ENCODE measurements at places on chromosomes 3 and 15. TPM values are rescaled to one million over a fixed set of nuclear protein-coding genes. Genes with fewer than 3 reads are reported as not detected.

Gene STRA6
- total RNA-seq: not detected

Gene TRH
- not detected for total RNA-seq

Gene ANP32A
- total RNA-seq: 134 TPM

Gene COL6A5
- not detected for total RNA-seq

Gene FMN1
- total RNA-seq: 0.67 TPM

Gene VGLL3
- total RNA-seq: not detected

Gene TMIE
- 3.1 TPM for total RNA-seq

Gene EPHB1
- total RNA-seq: 0.69 TPM

Gene MORC1
- total RNA-seq: not detected

Gene SEC61A1
- 203 TPM for total RNA-seq

Gene NISCH
- 189 TPM for total RNA-seq

Gene SIN3A
- 134 TPM for total RNA-seq

Gene SI
- not detected for total RNA-seq

Gene GORASP1
- 57.1 TPM for total RNA-seq

Gene C3orf22
- not detected for total RNA-seq

Gene DBR1
- total RNA-seq: 36.2 TPM

Gene LRRN1
- 0.23 TPM for total RNA-seq

Gene TNFSF10
- 63.4 TPM for total RNA-seq

Gene TMCO5A
- not detected for total RNA-seq

Gene ITGA11
- not detected for total RNA-seq

Gene ARPC4
- total RNA-seq: 164 TPM

Gene LMOD3
- not detected for total RNA-seq

Gene CCDC54
- total RNA-seq: not detected

Gene SMCO1
- not detected for total RNA-seq

Gene ERICH6
- not detected for total RNA-seq

Gene NGRN
- total RNA-seq: 53.7 TPM

Gene FSIP1
- total RNA-seq: 1.1 TPM

Gene DNAH12
- total RNA-seq: 0.11 TPM

Gene FAM219B
- total RNA-seq: 117 TPM

Gene KBTBD8
- total RNA-seq: 8.3 TPM

Gene MUSTN1
- total RNA-seq: 1.6 TPM

Gene GOLGA8O
- 2.3 TPM for total RNA-seq

Gene MUC20
- 12.5 TPM for total RNA-seq

Gene INO80
- total RNA-seq: 29.7 TPM

Gene C3orf80
- not detected for total RNA-seq

Gene PTH1R
- not detected for total RNA-seq

Gene MED12L
- 0.78 TPM for total RNA-seq

Gene GOLGA8M
- total RNA-seq: 2.9 TPM

Gene MME
- total RNA-seq: 0.26 TPM

Gene ILDR1
- not detected for total RNA-seq

Gene ANXA2
- 148 TPM for total RNA-seq

Gene TEX55
- not detected for total RNA-seq

Gene ANKUB1
- total RNA-seq: not detected

Gene ZNF662
- total RNA-seq: 2.1 TPM

Gene MEGF11
- total RNA-seq: not detected

Gene ALPK3
- total RNA-seq: 0.26 TPM

Gene PP2D1
- not detected for total RNA-seq

Gene TM4SF4
- not detected for total RNA-seq

Gene GOLGA8G
- not detected for total RNA-seq

Gene LMAN1L
- 0.23 TPM for total RNA-seq

Gene CD276
- total RNA-seq: 2.9 TPM

Measured in CD4-positive, alpha-beta memory T cell (primary cell).